ENCODE measurements at places on chromosomes 11 and 22. TPM values are rescaled to one million over a fixed set of nuclear protein-coding genes. Genes with fewer than 3 reads are reported as not detected.

GRCh38 chr11:2724653-2725367 is 25.0 kb upstream of the KCNQ1OT1 start:
- DNase-seq = no peak

Gene WNT7B
- total RNA-seq = not detected

Gene CCDC87
- 0.08 TPM for total RNA-seq

DNA sequence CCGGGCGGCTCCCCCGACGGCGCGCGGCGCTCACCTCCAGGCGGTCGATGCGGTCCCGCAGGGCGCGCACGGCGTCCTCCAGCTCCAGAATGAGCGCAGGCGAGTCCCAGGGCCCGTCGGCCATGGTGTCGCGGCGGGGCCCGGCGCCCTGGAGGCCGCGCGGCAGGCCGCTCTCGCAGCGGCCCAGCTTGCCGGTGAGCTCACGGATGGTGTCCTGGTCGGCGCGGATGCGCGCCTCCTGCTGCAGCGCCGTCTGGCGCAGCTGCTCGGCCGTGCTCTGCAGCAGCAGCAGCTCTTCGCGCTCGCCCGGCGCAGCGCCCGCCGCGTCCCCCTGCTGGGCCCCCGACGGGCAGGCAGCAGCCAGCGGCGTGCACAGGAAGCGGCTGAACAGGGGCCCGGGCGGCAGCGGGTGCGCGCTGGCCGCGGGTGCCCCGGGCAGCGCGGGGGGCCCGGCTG is 599 bp downstream of the NPTXR start:
- DNase-seq = peak; percentile 45

Gene CHADL
- 0.35 TPM for total RNA-seq

Gene MS4A4E
- total RNA-seq = not detected

- DNase-seq = peak; percentile 28
Observed at GRCh38 chr11:116641561-116642045, 131.2 kb downstream of the BUD13 start.

Data from activated CD4-positive, alpha-beta T cell treated with anti-CD3 and anti-CD28 coated beads, Interleukin-2, amount 10 ng/mL, durations not matched to agents 7 days and 5 days (primary cell).